ENCODE measurements at places on chromosomes 2 and 18.
A peak's percentile ranks its signal among the peaks of the same experiment; 100 is the strongest.

DNA sequence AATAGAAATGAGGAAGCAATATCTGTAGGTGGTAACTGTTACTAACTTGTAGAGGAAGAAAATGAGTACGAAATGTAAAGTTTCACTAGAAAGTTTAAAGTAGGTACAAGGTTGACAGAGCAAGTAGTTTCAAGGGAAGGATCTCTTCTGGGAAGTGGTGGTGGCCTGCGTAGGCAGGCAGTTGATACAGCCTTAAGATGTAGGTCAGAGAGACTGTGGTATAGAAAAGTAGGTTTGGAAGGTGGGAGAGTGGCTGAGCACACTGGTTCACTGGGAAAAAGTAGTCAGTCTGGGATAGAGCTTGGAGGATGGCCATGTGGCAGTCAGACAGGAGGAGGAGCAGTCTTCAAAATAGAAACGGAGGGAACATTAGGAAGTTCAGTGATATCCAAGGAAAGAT, 23.5 kb downstream of the KDM3A start:
- DNase-seq: no peak

DNA sequence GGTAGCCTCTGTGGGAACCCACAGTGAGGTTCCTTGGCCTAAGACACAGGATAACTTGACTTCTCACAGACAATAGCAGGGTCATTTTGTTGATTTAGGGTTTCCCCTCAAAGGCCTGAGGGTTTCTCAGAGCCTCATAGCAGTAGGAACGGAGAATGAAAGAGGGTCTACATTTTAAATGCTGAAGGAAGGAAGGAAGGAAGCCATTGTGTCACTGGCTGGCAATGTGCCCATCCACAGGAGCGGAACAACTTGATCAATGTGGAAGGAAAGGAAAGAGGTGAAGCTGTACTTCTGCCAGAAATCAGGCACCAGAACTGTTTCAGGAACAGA, 5.1 kb downstream of the IL1B start:
- DNase-seq: no peak

DNA sequence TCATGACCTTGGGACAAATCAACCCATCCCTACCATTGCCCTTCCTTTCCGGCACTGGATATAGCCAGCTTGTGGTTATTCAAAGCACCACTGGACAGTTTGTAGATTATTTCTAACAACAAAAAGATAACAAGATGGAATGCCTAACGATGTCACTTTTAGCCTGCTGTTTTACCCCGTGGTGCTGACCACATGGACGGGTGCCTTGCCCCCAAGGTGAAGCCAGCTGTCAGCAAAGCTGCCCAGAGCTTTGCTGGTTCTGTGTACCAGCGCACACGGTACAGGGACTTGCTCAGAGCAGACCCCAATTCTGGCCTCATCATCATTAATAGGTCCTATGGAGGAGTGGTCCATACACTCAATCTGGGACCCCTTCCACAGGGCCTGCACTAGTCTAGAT, 118.2 kb downstream of the MTCL1 start:
- no peak for DNase-seq

GRCh38 chr18:5709476-5710095, 165.8 kb upstream of the EPB41L3 start:
- no peak for DNase-seq

GRCh38 chr2:216404010-216404618, 8.2 kb upstream of the SMARCAL1 start:
- peak; percentile 45 for DNase-seq

GRCh38 chr18:63427558-63427957, 5.3 kb upstream of the VPS4B start:
- DNase-seq: no peak

DNA sequence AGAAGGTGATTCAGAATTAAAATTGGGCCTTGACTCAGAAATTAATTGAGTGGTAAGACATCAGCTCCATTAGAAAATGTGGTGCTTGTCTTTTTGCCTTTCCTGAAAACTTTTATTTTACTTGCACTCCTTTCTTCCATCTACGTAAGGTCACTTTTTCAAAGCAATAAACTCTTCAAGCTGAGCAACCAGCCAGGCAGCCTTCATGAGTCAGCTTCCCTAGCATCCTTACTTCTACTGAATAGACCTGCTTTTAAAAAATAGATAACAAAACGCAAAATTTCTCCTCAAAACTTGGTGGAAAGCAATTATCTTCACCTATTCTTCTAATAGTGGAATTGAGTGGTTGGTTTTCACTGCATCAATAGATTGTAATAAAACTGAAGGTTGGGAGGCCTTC, 504.2 kb downstream of the ARHGAP15 start:
- DNase-seq: no peak

- no peak for DNase-seq
These were observed 80.5 kb upstream of the CAVIN2 start for GRCh38 chr2:191927319-191927867.

DNA sequence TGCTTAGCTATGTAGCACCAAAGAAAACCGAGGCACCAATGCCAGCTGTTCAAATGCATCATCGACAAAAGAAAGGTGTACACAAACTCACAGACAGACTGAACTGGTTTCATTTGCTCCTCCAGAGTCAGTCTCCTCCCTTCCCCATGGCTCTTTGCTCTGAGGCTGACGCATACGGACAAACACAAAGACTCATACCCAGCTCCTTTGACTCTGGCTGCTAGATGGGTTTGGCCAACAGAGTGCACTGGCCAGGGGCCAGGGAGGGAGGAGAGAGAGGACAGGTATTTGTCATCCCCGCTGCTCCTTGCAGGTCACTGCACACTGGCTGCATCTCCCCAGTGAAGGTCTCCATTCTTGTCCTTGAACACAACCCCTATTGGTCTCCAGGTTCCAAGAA, 40.7 kb downstream of the DNER start:
- DNase-seq: no peak

DNA sequence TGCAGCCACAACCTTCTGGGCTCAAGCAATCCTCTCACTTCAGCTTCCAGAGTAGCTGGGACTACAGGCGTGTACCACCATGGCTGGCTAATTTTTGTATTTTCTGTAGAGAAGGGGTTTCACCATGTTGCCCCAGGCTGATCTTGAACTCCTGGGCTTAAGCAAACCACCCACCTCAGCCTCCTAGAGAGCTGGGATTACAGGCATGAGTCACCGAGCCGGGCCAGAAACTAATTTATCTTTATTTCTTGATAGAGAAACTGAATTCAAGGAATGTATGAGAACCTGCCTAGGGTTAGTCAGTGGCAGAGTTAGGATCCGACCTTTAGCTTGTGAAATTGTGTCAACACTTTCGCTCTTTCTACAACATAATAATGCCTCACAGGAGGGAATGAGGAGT, 19.3 kb upstream of the ITGAV start:
- DNase-seq: no peak

DNA sequence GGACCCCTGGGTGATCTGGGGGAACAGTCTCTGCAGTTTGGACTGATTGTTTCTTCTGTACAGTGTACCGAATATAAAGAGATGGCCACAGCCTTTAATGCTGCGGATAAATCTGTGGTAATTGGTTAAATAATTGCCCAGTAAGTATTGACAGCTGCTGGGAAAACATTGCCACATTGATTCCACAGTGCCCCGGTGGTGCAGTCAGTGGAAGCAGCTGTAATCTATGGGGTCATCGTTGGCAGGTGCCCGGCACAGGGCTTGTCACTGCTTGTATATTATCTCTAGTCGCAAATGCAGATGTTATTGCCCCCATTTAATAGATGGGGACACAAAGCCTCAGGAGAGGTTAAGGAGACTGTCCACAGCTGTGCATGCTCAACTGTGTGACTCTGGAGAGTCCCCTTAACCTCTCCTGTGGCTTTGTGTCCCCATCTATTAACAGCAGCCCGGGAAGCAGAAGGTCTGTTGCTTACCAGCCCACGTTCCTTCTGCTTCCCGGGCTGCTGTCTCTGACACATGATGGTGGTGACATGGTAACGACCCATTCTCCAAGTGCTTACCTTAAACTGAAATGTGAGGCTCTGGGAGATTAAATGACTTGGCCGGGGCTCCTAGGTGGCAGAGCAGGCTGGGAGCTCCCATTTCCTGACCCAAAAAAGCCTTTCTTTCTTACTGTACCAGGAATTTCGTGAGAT, 76.9 kb downstream of the NCK2 start:
- DNase-seq: no peak

DNA sequence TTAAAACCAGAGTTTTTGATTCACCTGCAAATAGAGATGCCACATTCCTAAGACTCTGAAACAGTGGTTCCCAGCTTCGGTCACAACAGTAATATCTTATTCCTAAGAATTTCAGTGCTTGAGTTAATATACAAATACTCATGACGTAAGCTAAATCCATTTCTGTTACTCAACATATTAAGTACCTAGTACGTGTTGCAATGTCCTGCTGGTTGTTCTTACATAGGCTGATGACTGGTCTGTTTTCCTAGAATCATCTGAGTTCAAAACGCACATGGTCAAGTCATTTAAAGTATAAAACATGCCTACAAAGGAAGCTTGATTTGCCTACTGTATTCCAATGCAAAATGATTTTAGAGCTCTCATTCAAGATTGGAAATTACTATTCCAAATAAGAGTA, 7.2 kb downstream of the NCL start:
- DNase-seq: no peak

DNA sequence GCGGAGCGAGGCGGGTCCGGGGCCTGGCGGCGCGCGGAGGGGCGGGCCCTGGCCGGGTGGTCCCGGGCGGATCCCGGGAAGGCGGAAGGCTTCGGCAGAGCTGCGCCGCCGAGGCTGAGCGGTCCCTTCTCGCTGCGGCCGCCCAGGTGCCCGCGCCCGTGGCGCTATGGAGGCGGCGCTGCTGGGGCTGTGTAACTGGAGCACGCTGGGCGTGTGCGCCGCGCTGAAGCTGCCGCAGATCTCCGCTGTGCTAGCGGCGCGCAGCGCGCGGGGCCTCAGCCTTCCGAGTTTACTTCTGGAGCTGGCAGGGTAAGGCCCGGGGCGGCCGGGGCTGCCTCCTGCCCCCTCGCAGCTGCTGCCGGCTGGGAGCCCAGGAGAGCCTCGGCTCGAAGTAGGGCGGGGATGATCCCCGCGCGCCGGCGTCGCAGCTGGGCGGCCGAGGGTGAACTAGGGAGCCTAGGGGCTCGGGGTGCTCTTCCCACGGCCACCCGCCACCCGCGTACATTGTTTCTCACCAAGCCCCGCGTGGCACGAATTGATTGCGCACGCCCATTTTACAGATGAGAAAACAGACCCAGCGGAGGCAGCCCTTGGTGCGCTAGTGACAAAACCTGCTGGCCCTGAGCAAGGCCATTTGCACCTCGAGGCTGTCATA, at the start of gene SLC66A3:
Gene SLC66A3, plus strand, starts transcription at position 87 of the 655 bp plus-strand sequence. Its CDS starts 80 bp downstream, at position 167.
- no peak for DNase-seq

DNA sequence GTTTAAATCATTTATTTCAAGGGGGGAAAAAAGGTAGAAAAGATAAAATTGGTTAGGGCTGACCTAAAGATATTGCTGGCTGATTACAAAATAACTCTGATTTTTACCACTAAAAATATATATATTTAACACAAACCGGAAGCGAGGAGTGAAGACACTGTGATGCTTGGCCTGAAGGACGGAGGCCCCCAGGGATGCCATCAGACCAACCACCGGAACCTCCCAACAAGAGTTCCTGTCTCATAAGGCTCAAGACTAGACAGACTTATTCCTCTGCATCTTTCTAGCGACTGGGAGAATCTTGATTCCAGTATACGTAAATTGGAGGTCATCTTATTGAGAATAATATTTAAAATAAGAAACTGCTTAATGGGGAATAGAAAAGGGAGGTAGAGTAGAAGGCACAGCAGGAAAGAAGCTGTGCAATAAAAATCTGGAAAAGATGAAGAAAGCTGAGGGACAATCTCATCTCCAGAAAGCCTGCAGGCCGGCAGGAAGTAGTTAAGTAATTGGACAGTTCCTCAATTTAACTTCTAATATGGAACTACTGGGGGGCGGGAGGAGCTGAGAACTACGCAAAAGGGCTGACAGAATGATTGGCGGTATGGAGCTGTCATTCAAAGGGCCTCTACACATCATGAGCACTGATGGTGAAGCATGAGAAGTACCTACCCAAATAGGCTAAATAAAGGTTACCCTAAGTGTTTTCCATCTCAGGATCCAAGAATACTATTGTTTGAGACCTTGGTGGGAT, 91.1 kb downstream of the DTNB start:
- DNase-seq: no peak

GRCh38 chr2:86319700-86320580, 17.5 kb downstream of the REEP1 start:
- no peak for DNase-seq

GRCh38 chr18:59624369-59624765, 72.9 kb downstream of the CCBE1 start:
- DNase-seq: no peak

DNA sequence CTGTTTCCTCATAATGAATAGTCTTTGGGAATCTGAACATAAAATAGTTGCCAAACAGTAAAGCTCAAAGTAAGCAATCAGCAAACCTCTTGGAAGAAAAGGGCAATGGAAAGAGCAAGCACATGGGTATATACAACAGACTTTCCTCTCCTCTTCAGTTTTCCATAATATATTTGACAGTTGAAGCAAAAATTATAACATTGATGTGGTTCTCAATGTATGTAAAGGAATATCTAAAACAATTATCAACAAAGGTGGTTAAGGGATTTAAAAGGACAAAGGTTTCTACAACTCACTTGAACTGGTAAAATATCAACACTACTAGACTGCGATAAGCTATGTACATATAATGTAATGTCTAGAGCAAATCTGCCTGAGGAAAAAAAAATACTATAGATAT, 168.6 kb upstream of the SMAD7 start:
- no peak for DNase-seq

DNA sequence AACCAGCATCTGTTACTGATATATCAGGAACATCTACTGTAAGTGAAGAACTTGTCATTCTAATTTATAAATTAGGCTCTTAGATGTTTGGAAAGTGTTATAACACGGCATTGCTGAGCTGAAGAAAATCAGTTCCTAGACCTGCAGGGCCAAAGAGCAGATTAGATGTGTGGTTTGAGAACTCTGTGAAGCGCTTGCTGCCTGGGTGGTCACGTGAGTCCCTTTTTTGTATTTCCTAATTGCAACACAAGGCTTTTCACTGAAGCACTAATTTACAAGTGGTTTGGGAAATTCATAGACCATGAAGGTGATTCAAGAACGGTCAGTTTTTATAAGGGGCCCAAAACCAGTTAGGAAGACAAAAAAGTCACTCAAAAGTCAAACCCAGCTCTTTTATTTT, 106.9 kb upstream of the SP3 start:
- DNase-seq: no peak

DNA sequence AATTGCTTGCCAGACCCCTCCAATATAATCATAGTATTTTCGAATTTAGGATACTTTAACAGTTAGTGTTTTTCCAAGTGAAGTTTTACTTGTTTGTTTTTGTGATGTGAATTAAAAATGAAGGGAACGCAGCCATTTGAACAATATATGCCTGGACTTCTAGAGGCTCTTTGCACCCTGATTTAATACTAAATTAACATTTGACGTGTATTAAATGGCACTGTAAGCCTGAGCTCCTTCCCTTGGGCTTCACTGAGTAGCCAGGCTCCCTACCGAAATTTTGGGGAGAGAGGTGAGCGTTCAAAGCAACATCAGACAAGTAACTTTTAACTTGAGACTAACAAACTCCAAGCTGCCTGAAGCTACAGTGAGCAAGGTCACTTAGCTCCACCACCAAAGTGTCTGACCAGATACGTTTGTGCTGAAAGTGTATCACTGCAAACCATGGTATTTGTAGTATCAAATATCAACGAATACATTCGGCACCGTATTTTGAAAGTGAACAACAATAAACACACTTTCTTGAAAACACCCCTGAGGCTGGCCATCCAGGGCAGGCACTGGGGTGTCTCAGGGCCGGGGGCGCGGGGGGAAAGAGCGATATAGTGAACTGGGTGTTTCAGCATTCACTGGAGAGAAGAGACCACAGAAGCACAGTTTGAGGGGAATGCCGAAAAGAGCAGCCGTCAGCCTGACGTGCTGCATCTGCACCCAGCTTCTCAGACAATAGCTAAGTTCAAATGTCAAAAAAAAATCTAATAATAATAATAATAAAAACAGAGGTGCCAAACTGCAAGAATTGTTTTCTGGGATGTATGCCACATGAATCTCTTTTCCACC, 7.7 kb upstream of the POU3F3 start:
- DNase-seq: no peak

Measured in activated gamma-delta T cell treated with Interleukin-2 at 50 U/mL for 16 hours (primary cell).